ENCODE measurements at places on chromosomes 1 and 21.

- no peak for DNase-seq
- H3K36me3 ChIP-seq = no peaks in the 10 kb centered on the region
- no peak overlapping the region for H3K4me3 ChIP-seq
- H3K27me3 ChIP-seq = no peaks in the 10 kb centered on the region
- H3K27ac ChIP-seq = no peak overlapping the region
Observed at GRCh38 chr1:155010211-155010918, 7.8 kb downstream of the ZBTB7B start.

DNA sequence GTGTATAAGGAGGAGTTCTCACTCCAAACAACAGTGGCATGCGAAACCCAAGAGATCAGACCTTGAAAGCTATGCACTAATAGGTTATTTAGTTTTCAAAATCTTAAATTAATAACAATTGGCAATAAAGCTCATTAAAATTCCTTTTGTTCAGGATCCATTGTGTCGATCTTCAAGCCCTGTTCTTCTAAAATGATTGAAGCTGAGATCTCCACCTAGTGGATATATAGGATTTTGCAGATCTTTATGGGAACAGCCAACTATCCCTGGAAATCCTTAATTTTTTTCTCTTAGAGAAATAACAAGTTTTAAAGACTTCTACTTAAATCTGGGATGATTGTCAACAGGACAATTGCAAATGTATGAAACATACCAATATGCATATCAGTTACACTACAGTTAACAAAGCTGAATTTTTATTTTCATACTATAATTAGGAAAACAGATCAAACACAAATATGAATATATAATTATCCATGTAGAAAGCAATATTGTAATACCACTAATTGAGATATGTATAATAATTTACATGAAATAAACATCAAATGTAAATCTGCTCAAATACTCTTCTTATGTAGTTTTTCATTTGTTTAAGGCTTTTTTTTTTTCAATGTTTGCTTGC lies 43.3 kb downstream of the LRRC53 start:
- no peaks in the 10 kb centered on the region for H3K36me3 ChIP-seq
- no peak overlapping the region for H3K4me3 ChIP-seq

GRCh38 chr1:65793359-65793732 lies 651 bp downstream of the PDE4B start:
- no peaks in the 10 kb centered on the region for H3K36me3 ChIP-seq
- peaks cover 11% of the 10 kb centered on the region for H3K4me1 ChIP-seq
- H3K4me3 ChIP-seq = peak overlapping the region; percentile 56
- DNase-seq = no peak
- H3K27ac ChIP-seq = no peak overlapping the region

GRCh38 chr1:86155051-86155806 lies 1.3 kb downstream of the COL24A1 start:
- H3K4me3 ChIP-seq = peak overlapping the region; percentile 70
- H3K27me3 ChIP-seq = peaks cover 73% of the 10 kb centered on the region
- H3K4me1 ChIP-seq = peaks cover 26% of the 10 kb centered on the region
- DNase-seq = peak; percentile 18
- H3K27ac ChIP-seq = no peak overlapping the region

DNA sequence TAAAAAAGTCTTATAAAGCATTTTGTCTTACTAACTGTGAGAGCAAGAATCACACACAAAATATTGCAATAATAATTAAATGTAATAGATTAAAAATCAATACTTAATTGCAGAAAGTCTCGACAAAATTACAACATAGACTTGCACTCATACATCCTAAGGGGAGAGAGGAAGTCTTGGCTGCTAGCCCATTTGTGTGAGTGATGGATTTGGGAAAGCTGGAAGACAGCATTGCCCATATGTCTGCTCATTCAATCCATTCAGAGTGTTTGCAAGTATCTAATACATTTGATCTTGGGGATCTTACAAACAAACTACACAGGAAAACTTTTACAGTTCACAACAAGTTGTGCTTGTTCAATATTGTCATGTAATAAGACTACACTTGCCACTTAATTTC lies 140.5 kb downstream of the COL11A1 start:
- DNase-seq = no peak
- no peak overlapping the region for H3K4me3 ChIP-seq
- no peaks in the 10 kb centered on the region for H3K27me3 ChIP-seq
- H3K4me1 ChIP-seq = no peaks in the 10 kb centered on the region
- H3K27ac ChIP-seq = no peak overlapping the region

DNA sequence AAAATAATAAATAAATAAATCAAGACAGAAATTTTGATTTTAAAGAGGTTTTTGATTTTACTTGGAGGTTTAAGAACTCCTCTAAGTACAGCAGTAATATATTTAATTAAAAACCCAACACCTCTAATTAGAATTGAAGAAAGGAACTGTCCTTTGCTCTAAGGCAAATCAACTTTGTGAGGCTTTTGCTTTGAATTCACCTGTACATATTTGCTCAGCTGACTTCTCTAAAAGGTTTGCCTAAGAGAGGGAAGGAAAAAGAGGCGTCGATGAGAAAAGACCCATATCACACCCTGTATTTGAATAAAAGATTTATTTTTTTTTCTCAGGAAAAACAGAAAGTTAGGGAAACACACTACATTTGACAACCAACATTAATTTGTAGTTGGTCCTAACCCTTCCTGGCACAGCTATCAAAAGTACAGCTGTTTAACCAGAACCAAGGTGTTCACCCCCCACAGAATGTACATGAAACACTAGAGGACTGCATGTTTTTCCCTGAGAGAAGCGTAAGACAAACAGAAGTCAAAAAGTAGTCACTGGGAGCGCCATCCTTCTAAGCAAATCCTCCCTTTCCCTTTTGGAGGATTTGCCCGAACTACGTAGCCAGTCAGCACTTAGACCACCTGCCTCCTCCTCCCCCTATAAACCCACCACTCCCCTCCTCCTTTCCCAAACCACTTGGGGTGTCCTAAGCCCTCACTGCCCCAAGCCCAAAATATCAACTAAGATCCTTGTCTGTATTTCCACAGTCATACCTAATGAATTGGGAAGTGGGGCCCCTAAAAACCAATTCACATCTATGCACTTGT lies 4.9 kb downstream of the MCL1 start:
- H3K36me3 ChIP-seq = peaks cover 39% of the 10 kb centered on the region
- DNase-seq = no peak
- H3K27ac ChIP-seq = peak overlapping the region; percentile 39
- no peaks in the 10 kb centered on the region for H3K27me3 ChIP-seq
- H3K4me3 ChIP-seq = peak overlapping the region; percentile 98
